ENCODE measurements at places on chromosomes 2 and 18.
A peak's percentile ranks its signal among the peaks of the same experiment; 100 is the strongest.

GRCh38 chr2:71605173-71605641 is 151.8 kb downstream of the DYSF start:
- DNase-seq, result no peak

- no peak for DNase-seq
These were observed 43.2 kb upstream of the GLS start for GRCh38 chr2:190837420-190837819.

DNA sequence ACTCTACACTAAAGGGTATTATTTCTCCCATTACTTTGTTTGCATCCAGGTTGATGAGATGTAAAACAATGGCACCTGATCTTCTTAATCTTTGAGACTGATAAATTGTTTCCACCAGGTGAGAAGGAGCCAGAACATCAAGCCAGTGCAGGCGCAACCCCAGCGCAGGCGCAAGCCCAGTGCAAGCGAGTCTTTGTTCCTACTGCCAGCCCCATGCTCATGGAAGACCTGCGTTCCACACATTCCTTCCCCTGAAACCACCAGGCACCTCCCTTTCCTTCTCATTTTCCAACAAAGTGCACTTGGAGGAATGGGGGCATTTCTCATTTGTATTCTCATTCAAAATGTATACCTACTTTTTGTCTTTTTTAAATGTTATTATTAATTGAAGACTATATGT is 188.7 kb upstream of the SMAD2 start:
- DNase-seq, result no peak

DNA sequence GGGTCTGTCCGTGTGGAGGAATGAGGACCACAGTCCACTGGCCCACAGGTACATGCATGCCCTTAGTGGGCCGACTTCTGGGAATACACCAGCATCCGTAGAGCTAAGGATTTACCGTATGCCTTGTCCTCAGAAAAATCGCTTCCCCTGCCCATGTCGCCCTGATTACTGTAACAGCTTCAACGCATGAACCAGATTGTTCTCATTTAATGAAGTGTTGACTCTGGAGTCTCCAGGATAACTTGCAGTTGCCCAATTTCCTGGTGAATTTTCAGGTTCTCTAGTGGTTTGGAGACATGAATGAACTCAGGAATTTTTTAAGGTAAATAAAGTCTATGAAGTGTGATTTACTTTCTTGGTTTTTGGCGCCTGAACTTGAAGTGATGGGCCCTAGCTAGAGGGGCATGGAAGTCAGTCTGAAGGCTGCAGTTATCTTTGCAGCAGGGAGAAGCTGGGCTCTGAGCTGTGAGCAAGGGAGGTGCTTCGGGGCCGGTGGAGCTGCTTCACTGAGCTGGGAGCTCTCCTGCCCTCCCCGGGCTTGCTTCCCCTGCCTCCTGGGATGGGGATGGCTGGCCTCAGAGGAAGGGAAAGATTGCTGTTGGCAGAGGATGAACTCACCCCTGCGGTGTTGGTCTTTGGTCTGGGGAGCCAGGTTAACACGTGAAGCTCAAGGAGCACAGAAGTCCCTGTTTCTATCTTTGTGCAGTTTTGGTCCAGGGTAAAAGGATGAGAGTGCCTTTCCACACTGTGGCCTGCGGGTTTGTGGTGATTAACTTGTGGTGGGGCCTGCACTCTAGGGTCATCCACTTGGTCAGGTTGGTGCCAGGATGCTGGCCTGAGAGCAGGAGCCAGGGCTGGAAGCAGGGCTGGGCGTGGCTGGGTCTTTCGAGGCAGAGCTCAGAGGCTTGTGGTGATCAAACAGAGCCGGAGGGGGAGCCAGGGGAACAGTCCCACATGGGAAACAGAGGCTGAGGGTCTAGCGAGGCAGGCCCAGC is 28.1 kb downstream of the TCF7L1 start:
- no peak for DNase-seq

GRCh38 chr2:170375192-170375591 is 197.2 kb downstream of the MYO3B start:
- DNase-seq, result no peak

DNA sequence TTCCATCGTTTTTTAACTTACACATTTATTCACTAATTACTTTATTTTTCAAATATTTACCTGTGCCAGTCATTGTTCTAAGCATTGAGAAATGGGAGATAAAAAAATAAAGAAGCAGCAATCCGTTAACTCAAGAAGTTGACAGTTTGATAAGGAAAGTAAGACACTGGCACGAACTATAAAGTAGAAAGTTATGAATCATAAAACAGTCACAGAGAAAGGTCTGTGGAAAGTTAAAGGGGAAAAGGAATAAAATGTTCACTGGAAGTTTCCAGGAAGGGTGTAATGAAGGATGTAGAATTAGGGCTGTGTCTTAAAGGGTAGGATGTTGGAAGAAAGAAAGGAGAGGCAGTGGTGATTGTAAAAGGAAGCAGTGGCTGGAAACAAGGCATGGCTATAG is 118.9 kb downstream of the RDH14 start:
- no peak for DNase-seq

DNA sequence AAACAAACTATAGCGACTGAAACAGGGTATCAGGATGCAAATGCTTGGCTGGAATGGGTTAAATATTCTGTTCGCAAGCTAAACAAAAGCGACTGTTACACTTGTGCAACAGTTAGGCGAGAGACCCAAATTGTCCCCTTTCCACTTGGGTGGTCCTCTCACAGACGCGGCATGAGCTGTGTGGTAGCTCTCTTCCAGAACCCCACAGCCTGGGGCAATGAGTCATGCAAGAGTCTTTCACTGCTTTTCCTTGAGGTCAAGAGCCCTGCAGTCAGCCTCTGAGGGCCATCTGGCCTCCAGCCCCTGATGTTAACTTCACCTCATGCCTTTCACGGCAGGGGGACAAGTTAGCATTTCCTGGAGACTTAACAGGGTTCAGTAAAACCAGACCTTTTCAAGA is 25.7 kb downstream of the SULT1C4 start:
- no peak for DNase-seq

GRCh38 chr2:14303366-14304115 is 329.0 kb upstream of the LRATD1 start:
- DNase-seq, result no peak

DNA sequence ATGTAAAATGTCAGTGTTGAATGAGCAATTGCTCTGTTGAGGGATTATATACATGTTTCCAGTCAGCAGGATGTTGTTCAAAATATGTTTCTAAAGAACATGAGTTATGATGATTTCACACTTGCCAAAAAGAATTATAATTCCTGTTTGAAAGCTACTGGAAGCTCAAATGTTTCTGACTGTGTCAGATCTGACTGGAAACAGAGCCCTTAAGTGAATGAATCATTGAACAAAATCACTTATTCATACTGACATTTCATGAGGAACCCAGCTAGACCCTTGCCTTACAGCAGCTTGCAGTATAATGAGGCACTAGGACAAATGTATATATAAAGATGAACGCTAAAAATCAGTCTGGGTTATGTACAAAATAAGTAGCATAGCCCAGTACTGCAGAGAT is 35.4 kb upstream of the ITGAV start:
- DNase-seq, result no peak

GRCh38 chr2:238635647-238636051 is 208.9 kb downstream of the ASB1 start:
- DNase-seq, result no peak

- no peak for DNase-seq
These were observed 166.5 kb upstream of the CXCR4 start for GRCh38 chr2:136284226-136285119.

GRCh38 chr18:67568166-67568565 is 51.6 kb upstream of the DSEL start:
- DNase-seq, result no peak

DNA sequence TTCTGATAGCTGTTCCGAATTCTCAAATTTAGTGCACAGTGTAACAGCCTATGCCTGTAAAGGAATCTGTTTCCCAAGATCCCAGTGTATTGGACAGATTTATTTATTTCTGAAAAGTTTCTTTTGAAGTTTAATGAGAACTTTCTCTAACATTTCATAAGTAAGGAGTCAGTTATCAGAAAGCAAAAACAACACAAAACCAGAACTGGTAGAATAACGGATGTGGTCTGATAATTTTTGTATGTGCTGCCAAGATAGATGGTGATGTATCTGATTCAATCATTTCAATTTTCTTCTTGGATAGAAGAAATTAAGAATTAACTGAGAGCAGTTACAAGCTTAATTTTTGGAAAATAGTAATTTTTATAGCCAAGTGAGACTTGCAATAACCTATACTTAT is 374.3 kb downstream of the SOCS6 start:
- no peak for DNase-seq

DNA sequence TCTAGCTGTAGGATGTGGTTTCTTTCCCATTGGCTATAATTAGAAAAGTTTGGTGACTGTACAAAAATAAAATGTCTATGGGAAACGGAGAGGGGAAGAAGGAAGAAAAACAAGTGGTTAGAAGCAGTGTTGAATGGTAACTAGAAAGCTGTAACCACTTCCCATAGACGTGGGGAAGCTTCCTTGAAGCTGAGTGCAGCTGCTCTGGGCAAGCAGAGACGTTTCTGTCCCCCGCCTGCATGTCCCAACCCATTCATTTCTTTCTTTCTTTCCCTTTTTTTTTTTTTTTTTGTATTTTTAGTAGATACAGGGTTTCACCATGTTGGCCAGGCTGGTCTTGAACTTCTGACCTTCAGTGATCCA is 367.8 kb upstream of the HS6ST1 start:
- DNase-seq, result peak; percentile 70

Data from GDM1 (cell line).